ENCODE measurements at places on chromosomes 2 and 18.

DNA sequence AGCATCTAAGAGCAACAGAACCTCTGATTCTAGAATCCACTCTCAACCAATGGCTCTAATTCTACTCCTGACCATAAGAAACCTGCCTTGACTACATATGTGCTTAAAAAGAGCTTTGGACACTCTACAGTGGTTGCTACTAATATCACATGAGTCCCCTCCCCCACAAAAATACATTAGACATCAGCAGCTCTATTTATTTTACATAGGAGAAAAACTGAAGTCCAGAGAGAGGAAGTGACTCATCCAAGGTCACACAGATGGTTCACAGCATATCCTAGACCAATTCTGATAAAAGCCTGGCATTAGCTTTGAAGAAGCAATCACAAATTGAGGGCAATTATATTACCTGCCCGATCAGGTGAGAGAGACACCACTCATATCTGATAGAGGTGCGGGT, 49.8 kb downstream of the ALK start:
- no peak for DNase-seq

- no peak for DNase-seq
These were observed 33.6 kb upstream of the SNED1 start for GRCh38 chr2:240964704-240965295.

- no peak for DNase-seq
These were observed 85.2 kb upstream of the SPATS2L start for GRCh38 chr2:200221055-200221955.

- DNase-seq: no peak
These were observed 295.0 kb upstream of the SPRED2 start for GRCh38 chr2:65727381-65727780.

DNA sequence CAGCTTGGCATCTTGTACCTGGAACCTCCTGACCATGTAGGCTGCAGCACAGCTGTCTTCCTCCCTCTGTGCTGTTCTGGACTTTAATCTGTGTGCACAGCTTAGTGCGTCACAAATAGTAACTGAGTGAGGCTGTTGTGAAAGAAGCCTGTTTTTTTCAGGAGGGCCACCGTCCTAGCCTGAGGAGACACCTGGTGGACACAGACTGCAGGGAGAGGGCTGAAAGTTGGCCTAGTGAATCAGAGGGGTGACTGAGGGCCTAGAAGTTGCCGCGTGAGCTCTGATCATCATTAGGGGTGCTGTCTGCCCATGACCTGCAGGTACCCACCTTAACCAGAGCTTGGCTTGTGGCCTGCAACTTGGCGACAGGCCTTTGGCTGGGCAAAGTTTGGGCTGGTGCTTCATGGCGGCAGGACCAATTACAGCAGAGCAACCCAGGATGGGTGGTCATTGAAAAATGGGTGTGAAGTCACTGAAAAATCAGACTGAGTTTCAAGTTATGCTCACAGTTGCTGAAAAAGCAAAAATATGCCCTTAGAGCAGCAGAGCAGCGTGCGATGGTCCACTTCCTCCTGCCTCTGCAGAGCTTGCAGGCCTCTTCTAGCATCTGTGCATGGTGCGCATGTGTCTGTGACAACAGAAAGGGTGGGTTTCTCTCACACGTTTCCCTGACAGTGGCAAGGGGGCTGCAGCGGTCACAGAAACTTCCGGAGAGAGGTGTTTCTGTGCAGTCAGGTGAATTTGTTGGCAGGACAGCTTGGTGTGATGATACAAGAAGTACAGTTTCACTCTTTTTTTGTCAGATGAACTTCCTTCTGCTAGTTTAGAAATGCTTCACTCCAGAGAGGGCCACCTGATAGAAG, 9.6 kb downstream of the GDF7 start:
- no peak for DNase-seq

GRCh38 chr2:38416296-38417036, 39.4 kb upstream of the ATL2 start:
- DNase-seq: no peak
